ENCODE measurements at places on chromosomes 6 and 20. TPM values are rescaled to one million over a fixed set of nuclear protein-coding genes. Genes with fewer than 3 reads are reported as not detected.

CDH4 gene
- 0.08 TPM for total RNA-seq

L3MBTL1 gene
- total RNA-seq = 4.3 TPM

POPDC3 gene
- not detected for total RNA-seq

TIAM2 gene
- 2.5 TPM for total RNA-seq

DNA sequence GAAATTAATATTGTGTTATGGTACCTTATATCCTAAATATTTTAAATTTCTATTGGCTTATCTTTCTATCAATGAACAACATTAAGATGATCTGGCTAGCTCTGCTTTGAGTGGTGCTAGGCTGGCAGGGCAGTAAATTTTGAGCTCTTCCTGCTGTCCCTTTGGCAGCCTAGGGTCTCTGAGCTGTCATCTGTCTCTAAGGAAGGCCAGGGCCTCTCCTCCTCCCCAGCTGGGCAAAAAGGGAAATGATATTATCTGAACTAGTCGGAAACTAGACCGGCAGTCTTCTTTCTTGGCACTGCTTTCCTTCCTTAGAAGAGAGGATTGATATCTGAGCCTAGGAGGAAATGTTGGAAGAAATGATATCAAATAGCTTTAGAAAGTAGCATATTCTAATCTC, 176.7 kb upstream of the BTBD3 start:
- no peak overlapping the region for H3K4me3 ChIP-seq
- no peaks in the 10 kb centered on the region for H3K36me3 ChIP-seq
- no peaks in the 10 kb centered on the region for H3K27me3 ChIP-seq
- no peak for DNase-seq

GRCh38 chr6:162644153-162644552, 83.4 kb downstream of the PRKN start:
- no peak for DNase-seq
- no peaks in the 10 kb centered on the region for H3K36me3 ChIP-seq
- no peak overlapping the region for H3K4me3 ChIP-seq

GRCh38 chr20:25459111-25459830, 51.8 kb downstream of the GINS1 start:
- no peaks in the 10 kb centered on the region for H3K4me1 ChIP-seq
- H3K27me3 ChIP-seq = no peaks in the 10 kb centered on the region
- H3K27ac ChIP-seq = no peak overlapping the region
- peaks cover 2% of the 10 kb centered on the region for H3K36me3 ChIP-seq
- no peak for DNase-seq
- H3K4me3 ChIP-seq = no peak overlapping the region

- DNase-seq = no peak
- no peaks in the 10 kb centered on the region for H3K36me3 ChIP-seq
- H3K4me1 ChIP-seq = peaks cover 5% of the 10 kb centered on the region
- H3K4me3 ChIP-seq = no peak overlapping the region
- H3K27me3 ChIP-seq = peaks cover 3% of the 10 kb centered on the region
- no peak overlapping the region for H3K27ac ChIP-seq
Measured at GRCh38 chr20:8389381-8390036, 257.4 kb downstream of the PLCB1 start.

- no peaks in the 10 kb centered on the region for H3K36me3 ChIP-seq
- DNase-seq = no peak
- no peaks in the 10 kb centered on the region for H3K27me3 ChIP-seq
- H3K4me1 ChIP-seq = peaks cover 10% of the 10 kb centered on the region
Measured at GRCh38 chr20:19451923-19452295, 239.5 kb downstream of the SLC24A3 start.

DNA sequence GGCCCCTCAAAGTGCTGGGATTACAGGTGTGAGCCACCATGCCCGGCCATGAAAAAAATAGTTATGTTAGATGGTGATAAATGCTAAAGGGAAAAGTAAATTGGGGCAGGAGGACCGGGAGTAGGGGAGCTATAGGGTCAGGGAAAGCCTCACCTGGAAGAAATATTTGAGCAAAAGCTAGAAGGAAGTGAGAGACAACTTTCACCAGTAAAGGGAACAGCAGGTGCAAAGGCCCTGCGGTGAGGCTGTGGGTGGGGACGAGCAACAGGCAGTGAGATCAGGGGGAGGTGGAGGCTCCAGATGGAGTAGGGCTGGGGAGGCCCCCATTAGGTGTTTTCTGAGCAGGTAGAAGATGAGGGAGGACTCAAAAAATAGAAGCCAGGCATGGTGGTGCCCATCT, 16.0 kb downstream of the BCAS4 start:
- peaks cover 44% of the 10 kb centered on the region for H3K4me1 ChIP-seq
- peak overlapping the region; percentile 75 for H3K27ac ChIP-seq
- no peak overlapping the region for H3K4me3 ChIP-seq
- H3K27me3 ChIP-seq = no peaks in the 10 kb centered on the region
- peaks cover 14% of the 10 kb centered on the region for H3K36me3 ChIP-seq

DNA sequence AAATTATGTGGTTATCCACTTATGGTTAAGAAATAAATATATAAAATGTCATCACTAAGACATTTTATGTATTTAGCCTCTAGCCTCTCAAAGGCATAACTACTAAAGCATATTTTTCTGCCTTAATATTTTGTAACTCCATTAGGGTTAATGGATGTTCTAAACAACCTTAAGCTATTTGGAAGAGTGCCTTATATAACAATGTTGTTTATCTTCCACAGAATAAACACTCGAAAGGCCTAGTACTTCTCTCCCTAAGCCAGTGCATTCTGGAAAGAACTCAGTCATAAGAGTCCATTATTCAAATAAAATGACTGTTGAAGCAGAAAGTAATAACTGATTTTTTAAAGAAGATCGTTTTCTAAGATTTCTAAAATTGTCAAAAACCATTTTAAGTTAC, 15.0 kb upstream of the PRIM2 start:
- H3K36me3 ChIP-seq = no peaks in the 10 kb centered on the region
- H3K27me3 ChIP-seq = peaks cover 2% of the 10 kb centered on the region
- no peaks in the 10 kb centered on the region for H3K4me1 ChIP-seq

- no peaks in the 10 kb centered on the region for H3K27me3 ChIP-seq
- H3K4me1 ChIP-seq = peaks cover 8% of the 10 kb centered on the region
Measured at GRCh38 chr20:57523782-57524181, 1.2 kb downstream of the CTCFL start.
